ENCODE measurements at places on chromosomes 7 and 10. TPM values are rescaled to one million over a fixed set of nuclear protein-coding genes. Genes with fewer than 3 reads are reported as not detected.

Gene GSTO1
- total RNA-seq: 187 TPM

Gene TASOR2
- total RNA-seq: 51.7 TPM

Gene FAM237B
- total RNA-seq: not detected

Gene MALSU1
- 67.2 TPM for total RNA-seq

Gene CYP2C19
- total RNA-seq: not detected

Gene PNLIP
- total RNA-seq: not detected

Gene BCL7B
- 75.5 TPM for total RNA-seq

Gene TEX36
- not detected for total RNA-seq

Gene OR2A5
- not detected for total RNA-seq

Gene C1GALT1
- 23.3 TPM for total RNA-seq

Gene SEMA3D
- total RNA-seq: 2.4 TPM

Gene CCDC3
- total RNA-seq: 16.0 TPM

Gene OR6B1
- total RNA-seq: not detected

Gene ZNF33A
- total RNA-seq: 25.5 TPM

Gene STAG3
- 1.1 TPM for total RNA-seq

Gene SPDYE8
- not detected for total RNA-seq

Gene CD36
- total RNA-seq: 620 TPM

Gene PLCE1
- 20.9 TPM for total RNA-seq

Gene CFAP58
- total RNA-seq: 2.9 TPM

Gene MMD2
- total RNA-seq: not detected

Gene CTAGE8
- total RNA-seq: 0.91 TPM

Gene CACNA2D1
- 50.2 TPM for total RNA-seq

Gene TUBAL3
- total RNA-seq: 1.0 TPM

Gene SNX10
- 2.8 TPM for total RNA-seq

Gene TLX1
- total RNA-seq: 1.2 TPM

Gene AZGP1
- total RNA-seq: 21.3 TPM

Gene RBP3
- not detected for total RNA-seq

Gene ETV1
- total RNA-seq: 33.6 TPM

Gene KLLN
- total RNA-seq: 0.42 TPM

Gene TFEC
- total RNA-seq: 3.5 TPM

Gene CLCN1
- total RNA-seq: not detected

Gene CCL24
- not detected for total RNA-seq

Gene PAX4
- total RNA-seq: not detected

Gene H2BK1
- not detected for total RNA-seq

Gene SPDYE6
- total RNA-seq: not detected

Gene HOXA2
- not detected for total RNA-seq

Gene DDIT4
- 33.0 TPM for total RNA-seq

Gene ACTR3C
- total RNA-seq: 5.6 TPM

Gene CPA1
- total RNA-seq: not detected

Gene DOCK4
- 19.9 TPM for total RNA-seq

Gene SAMD9L
- 7.4 TPM for total RNA-seq

Gene TAS2R3
- 0.57 TPM for total RNA-seq

Gene CALCR
- 0.22 TPM for total RNA-seq
